ENCODE measurements at places on chromosomes 4 and X.
A peak's percentile ranks its signal among the peaks of the same experiment; 100 is the strongest.

DNA sequence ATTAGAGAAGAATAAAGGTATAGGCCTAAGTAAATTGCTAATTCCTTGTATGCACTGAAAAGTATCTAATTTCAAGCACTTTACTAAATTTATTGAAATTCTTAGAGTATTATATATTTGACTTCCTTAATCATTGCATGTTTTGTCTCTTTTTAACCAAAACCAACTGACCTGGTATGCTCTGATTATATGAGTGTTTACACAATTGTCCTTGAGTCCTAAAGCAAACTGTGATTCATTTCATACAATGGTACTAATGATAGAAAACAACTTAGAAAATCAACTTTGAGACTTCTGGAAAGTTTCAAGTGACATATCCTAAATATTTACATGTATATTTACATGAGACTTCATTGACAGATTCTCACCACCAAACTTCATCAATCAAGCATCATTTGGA, 1177.1 kb downstream of the ADGRL3 start:
- no peak for DNase-seq

- DNase-seq: peak; percentile 67
These were observed 166.6 kb downstream of the EFNB1 start for GRCh38 chrX:68995386-68995779.

- DNase-seq: no peak
These were observed 17.1 kb upstream of the PAGE2B start for GRCh38 chrX:55057675-55058249.

- no peak for DNase-seq
These were observed 26.8 kb upstream of the CLDN24 start for GRCh38 chr4:183348706-183349659.

- peak; percentile 81 for DNase-seq
These were observed 14.0 kb upstream of the CDKN2AIP start for GRCh38 chr4:183430317-183430993.

GRCh38 chr4:6278801-6279197, 9.1 kb downstream of the WFS1 start:
- DNase-seq: no peak

GRCh38 chr4:185394568-185395237, 1.0 kb downstream of the LRP2BP start:
- no peak for DNase-seq

DNA sequence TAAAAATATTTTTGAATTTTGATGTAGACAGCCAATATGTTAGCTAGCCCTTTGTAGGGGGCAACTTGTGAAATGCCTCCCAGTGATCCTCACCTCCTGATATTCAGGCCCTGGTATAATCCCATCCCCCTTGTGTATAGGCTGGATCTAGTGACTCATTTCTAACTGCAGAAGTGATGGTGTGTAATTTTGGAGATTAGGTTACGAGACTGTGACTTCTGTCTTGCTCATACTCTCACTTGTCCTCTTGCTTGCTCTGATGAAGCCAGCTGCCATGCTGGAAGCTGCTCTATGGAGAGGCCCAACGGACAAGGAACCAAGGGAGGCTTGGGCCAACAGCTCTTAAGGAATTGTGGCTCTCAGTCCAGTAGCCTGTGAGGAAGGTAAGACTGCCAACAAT, 61.7 kb downstream of the GPR82 start:
- DNase-seq: no peak

GRCh38 chr4:173333658-173334084, 487 bp downstream of the HMGB2 start:
- peak; percentile 89 for DNase-seq

Data from osteocyte (in vitro differentiated cells).